ENCODE measurements at places on chromosomes 2 and 18. TPM values are rescaled to one million over a fixed set of nuclear protein-coding genes. Genes with fewer than 3 reads are reported as not detected.
A peak's percentile ranks its signal among the peaks of the same experiment; 100 is the strongest.

GRCh38 chr2:98504381-98505109 is 59.9 kb downstream of the INPP4A start:
- no peak for DNase-seq

GRCh38 chr2:100865816-100866460 is 46.0 kb downstream of the NPAS2 start:
- no peak for DNase-seq

DNA sequence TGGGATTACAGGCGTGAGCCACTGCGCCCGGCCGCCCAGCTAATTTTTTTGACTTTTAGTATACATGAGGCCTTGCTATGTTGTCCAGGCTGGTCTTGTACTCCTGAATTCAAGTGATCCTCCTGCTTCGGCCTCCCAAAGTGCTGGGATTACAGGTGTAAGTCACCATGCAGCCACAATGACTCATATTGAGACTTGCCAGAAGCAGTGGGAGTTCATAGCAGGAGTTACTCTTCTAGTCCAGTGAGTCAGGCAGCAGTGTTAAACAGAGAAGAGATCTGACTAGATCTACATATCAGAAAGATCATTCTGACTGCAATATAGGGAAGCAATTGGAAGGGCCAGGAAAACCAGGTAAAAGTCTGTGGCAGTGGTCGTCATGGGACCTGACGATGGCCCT is 1.5 kb upstream of the FLACC1 start:
- DNase-seq: no peak

GRCh38 chr2:70233926-70234325 is 14.5 kb downstream of the TIA1 start:
- no peak for DNase-seq

Gene COL5A2
- polyA plus RNA-seq: 5.1 TPM

DNA sequence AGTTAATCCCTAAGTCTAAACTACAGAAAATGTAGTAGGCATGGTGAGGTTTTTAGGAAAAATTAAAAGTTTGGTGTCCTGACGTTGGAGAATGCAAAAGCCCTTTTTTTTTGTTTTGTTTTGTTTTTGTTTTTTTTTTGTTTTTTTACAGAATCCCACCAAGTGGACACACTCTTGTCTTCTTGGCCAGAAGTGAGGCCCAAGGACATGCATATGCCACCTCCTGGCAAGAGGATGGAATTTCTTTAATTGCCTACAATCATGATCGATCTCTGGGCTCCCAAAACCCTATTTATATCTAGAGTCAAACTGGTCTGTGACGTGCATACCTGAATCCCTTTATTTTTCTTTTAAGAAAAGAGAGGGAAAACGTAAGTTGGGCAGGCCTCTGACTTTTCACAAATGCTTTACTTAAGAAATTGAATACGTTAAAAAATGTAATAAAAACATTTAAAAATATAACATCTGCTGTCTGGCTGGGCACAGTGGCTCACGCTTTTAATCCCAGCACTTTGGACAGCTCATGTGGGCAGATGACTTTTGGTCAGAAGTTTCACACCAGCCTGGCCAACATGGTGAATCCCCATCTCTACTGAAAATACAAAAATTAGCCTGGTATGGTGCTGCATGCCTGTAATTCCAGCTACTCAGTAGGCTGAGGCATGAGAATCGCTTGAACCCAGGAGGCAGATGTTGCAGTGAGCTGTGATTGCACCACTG is 502.7 kb downstream of the CBLN2 start:
- DNase-seq: no peak

DNA sequence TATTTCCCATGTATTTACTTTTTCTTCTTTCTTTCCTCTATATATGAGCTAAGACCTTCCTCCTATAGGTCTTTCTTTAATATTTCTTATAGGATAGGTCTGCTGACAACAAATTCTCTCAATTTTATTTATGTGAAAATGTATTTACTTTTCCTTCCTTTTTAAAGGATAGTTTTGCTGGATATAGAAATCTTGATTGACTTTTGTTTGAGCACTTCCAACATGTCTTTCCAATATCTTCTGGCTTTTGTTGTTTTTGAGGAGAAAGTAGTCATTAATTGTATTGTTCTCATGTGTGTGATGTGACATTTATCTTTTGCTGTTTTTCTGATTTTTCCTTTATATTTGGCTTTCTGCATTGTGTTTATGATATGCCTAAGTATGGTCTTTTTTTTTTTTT is 28.9 kb upstream of the FBLN7 start:
- no peak for DNase-seq

DNA sequence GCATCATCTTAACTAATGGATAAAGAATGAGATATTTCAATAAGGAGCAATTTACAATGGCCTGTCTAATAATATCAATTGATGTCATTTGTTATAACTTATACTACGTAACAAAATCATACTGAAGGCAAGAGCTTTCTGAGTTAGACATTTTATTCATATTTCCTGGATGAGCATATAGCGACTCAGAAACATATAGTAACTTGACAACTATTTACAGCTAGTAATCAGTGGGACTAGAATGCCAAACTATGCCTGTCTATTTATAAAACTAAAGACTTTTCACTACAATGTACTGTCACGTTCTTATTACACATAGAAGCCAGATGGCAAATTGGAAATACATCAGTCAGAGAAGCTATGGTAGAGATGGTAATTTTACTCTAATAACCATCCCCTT is 766.2 kb upstream of the TMEFF2 start:
- no peak for DNase-seq

GRCh38 chr2:239249048-239249447 is 151.8 kb downstream of the HDAC4 start:
- no peak for DNase-seq

DNA sequence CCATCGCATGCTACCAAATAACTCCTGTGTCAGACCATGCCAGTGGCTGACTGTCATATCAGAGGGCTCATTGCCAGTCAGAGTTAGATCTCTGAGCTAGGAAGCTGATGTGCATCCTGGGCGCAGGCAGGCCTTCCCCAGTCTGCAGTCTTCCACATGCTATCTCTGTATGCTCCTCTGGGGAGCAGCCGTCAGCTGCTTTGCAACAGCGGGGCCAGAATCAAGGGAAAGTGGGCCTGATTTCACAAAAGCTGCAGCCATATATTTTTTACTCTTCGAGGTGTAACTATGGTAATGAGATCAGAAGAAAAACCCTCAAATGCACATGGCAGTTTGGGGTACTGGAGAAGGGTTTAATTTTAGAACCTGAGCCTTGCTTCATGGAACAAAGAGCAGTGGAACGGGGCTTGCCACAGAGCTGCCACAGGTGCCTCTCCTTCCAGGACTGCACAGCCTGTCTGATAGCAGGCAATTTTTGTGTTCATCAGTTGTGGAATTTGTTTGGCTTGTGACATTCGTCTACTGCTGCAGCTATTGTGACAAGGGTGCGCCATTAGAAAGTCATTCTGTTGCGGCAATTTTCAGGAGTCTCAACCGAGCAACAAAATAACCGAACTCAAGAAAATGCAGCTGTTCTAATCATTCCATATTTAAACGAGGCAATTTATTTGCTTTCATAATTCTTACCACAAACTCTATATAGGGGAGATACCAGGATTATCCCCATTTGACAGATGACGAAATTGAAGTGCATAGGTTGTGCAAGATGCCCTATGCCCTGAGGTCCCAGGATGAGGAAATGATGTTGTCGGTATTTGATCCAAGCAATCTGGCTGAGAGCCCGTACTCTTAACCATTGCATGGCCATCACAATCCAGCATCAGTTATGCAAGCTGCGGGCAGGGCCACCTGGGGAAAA is 109.6 kb upstream of the CYRIA start:
- peak; percentile 77 for DNase-seq

DNA sequence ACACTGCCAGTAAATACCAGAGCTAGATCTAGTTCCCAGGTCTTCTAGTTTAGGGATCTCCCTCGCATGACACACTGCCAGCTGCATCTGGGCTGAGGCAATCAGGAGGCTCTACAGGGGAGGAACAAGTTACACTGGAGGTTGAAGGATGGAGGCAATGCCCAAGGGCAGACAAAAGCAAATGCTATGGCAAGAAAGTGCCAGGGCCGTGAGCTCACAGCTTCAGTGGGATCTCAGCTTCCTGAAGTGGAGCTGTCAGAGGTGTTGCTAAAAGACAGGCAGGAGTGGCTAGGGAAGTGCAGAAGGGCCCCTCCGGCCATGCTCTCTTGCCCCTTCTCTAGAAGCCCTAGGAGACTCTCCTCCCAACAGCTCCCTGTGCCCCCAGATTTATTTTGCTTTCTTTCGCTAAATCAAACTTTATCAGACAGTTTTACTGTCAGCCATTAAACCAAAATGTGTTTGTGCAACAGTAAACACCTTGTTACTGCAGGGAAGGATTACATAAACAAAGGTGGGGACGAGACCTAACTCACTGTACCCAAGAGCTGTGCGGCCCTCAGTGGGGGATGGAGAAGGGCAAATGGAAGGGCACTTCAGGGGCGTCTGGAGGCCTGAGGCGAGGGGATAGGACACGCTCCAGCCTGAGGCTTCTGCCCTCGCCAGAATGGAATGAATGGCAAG is 39.4 kb upstream of the PKDCC start:
- no peak for DNase-seq

DNA sequence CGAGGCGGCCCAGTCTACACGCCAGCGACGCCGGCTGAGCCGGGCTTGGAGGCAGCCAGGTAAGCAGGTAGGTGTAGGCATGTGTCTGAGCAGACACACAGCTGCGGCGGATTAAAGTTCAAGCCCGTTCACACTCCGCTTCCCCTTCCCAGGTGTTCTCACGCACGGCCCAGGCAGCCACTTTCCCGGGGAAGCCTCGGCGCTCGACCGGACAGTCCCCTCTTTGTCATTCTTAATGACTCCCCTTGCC is 367 bp downstream of the TGFA start:
- DNase-seq: no peak

- no peak for DNase-seq
Measured at GRCh38 chr2:192230889-192231453, 36.2 kb upstream of the TMEFF2 start.

- DNase-seq: no peak
Measured at GRCh38 chr2:188207554-188207953, 84.1 kb upstream of the GULP1 start.

Gene IL36A
- not detected for polyA plus RNA-seq

DNA sequence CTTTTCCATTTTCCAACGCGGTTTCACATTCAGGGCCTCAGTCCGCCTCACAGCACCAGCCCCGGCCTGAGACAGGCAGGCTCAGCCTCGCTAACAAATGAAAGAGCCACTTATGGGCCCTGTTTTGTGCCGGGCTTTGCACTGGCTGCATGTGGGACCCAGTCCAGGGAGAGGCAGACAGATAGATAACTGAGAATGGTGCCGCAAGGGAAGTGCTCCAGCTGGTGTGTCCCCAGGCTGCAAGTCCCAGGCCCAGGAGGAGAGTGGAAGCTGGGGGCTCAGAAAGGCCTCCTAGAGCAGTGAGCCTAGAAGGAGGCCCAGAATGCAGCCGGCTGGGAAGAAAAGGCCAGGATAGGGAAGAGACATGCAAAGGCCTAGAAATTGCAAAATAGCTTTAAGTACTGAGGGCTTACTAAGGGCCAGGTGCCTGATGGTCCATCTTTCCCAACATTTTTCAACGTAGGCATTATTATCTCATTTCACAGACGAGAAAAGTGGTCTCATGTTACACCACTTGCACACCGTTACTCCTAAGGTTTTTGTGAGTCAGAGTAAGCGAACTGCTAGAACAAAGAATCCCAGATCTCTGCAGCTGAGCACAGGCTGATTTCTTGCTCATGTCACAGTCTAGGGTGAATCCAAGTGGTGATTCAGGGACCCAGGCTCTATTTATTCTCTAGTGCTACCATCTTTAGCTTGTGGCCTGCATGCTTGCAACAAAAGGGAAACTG is 26.0 kb downstream of the ADRA2B start:
- DNase-seq: no peak

DNA sequence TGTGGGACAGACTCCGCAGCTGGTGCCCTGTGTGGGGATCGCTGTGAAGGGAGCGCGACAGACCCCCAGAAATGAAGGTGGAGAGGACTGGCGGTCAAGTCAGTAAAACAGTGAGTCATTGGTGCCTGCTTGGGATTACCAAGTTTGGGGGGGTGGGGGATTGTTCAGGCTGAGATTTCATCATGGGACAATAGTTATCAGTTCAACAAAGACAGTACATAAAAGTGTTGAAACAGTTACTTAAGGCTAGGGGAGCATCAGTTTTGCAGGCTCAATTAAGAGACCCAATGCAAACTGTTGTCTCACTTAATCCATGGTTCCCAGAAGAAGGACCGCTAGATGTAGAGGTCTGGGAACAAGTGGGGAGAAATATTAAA is 42.4 kb upstream of the PDK1 start:
- DNase-seq: no peak

Gene HNMT
- polyA plus RNA-seq: 2.6 TPM

DNA sequence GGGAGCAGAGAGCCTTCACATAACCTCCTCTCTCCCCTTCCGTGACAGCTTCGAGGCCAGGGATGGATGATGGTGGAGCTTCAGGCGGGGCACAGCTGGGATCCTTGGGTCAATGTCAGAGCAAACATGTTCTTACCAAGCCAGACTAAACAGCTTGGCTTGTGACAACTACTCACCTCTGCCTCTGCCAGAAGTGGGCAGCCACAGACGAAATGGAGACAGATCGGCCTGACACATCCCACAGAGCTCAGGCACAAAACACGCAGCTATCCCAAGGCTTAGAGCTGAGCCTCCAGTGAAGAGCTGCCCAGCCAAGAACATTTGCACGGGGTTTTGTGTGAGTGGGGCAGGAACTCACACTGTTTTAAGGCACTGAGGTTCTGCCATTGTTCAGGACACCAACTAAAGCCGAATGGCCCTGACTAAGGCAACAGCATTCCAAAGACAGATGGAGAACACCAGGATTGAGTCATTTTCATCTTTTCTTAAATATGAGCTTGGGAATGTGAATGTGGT is 12.8 kb downstream of the PXDN start:
- DNase-seq: no peak

- DNase-seq: no peak
Measured at GRCh38 chr2:39266916-39267434, 23.2 kb upstream of the CDKL4 start.

GRCh38 chr2:241040081-241040803 is 41.8 kb downstream of the SNED1 start:
- DNase-seq: no peak

GRCh38 chr2:45285311-45285710 is 276.1 kb upstream of the SIX2 start:
- no peak for DNase-seq

Gene EPG5
- 7.8 TPM for polyA plus RNA-seq

GRCh38 chr18:9047715-9048114 is 54.8 kb upstream of the NDUFV2 start:
- DNase-seq: no peak

DNA sequence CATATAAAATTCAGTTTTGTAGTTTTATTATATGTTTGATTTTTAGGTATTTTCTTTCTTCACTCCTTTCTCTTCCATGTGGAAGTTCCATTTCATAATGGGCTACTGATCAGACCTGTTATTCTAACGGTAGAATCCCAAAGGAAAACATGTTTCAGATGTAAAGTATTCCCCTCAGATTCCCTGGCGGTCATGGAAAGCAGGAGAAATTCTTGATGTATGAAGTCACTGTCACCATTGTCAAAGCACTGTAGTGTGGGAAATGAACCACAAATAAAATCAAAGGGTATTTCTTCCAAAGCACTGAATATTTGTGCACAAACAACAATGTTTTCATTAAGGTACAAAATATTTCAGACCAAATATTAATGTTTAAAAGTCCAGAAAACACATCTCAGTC is 237.3 kb upstream of the KLHL14 start:
- peak; percentile 30 for DNase-seq

Gene UGT1A4
- not detected for polyA plus RNA-seq

All from brain (organoid and tissue), 16 donors.